Hippocampal formation (tissue), 2 donors: ENCODE measurements at places on chromosomes 4 and X.

DNA sequence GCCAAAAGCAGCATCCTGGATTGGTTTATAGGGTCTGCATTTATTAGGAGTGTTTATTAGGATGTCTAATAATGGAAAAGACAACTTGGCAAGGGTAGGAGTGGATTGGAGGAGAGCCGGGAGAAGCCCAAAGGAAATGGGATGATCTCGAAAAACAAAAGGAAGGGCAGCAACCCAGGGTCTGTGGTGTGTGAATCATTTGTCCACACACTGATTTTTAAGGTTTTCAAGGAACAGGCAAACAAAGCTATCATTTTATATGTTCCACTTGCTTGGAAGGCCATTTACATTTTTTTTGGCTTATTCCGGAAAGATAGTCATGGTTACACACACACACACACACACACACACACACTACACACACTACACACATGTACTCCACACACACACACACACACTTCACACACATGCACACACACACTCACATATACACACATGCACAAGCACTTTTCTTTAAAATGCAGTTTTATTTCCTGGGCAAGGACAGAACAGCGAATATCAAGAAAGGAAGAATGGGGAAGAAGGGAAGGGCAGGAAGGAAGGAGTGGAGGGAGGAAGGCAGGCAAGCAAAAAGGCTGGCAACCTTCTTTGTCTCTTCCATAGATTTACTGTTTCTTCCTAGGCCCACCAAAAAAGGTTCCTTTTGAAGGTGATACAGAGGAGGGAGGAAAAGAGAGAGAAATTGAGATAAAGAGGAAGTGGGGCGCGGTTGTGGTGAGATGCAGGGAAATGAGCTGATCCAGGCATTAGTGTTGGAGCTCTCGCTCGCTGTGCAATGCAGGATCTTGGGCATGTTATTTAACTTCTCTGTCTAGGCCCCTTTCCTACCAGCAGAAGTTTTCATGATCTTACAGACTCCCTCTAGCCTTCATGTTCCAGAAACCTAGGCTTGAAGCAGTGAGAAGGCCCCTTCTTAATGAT lies 88.6 kb upstream of the MAML3 start:
- DNase-seq = no peak

- DNase-seq = no peak
These were observed 1832.1 kb downstream of the ARAP2 start for GRCh38 chr4:34412233-34412632.

DNA sequence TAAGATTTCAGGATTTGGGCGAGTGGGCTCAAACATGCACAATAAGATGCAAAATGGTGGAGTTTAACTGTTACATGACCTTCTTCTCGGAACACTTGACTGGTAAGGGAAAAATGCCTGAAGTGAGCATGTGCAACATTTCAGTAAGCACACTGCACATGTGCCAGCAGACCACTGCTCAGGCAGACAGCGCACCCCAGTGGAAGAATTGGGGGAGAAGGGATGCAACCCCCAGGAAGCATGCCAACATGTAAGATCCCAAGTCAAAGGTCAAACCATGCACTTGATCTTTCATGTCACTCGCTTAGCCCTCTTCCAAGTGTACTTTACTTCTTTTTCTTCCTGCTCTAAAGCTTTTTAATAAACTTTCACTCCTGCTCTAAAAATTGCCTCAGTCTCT lies 256.3 kb downstream of the CENPC start:
- DNase-seq = no peak

GRCh38 chr4:139686130-139686529 lies 20.5 kb downstream of the MGST2 start:
- DNase-seq = no peak

- no peak for DNase-seq
These were observed 5.0 kb upstream of the BANK1 start for GRCh38 chr4:101785486-101785885.

DNA sequence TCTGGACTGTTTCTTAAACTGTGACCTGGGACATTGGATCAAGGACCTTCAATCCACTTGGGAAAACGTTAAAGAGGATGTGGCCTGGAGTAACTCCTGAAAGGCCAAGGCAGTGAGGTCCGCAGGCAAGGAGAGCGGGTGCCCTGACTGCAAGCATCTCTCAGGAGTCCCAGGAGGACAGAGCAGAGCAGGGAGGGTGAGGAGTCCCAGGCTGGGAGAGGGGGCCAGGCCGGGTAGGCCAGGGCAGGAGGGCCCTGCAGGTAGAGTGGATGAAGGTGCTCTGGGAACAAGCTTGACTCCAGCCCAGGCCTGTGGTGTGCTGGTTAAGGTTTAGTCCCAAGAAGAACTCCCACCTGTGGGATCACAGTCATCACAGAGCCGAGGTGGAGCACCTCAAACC lies 13.8 kb downstream of the PNMA6E start:
- no peak for DNase-seq

DNA sequence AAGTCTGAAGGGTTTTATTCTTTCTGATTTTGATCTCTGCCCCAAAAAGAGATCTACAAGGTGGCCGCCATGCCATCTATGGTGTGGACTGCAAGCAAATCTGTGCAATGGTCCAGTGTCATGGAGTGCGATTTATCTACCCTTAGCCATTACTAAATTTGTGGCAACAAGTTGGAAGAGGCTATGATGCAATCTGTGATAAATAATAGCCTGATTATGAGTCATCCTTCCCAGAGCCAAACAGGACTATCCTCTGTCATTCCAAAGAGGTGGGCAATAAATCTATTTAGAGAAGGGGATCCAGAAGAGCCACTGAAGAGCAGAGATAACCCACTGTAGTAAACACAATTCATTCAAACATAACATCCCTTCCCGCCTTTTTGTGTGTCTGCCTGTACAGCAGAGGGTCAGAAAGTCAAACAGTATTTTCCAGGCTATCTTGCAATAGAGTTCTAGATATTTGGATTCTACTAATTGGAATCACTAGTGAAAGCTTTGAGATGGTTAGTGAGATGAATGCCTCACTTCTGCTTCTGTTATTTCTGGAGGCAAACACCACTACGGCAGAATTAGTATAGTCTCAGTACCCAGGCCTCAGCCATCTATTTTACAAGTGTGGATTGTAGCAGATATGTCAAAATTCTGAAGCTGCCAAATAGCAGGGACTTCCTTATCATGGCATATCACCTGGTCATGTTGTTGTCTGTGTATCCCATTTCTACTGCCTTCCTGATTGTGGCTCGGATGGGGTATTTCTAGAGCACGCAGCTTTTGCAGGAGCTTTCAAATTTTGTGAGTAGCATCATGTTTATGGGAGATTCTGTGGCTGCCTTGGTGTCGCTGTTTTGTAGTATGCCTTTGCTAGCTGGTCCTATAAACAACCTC lies 192.0 kb downstream of the SMIM20 start:
- no peak for DNase-seq
